ENCODE measurements at places on chromosomes 13 and 19.

- DNase-seq, result no peak
Measured at GRCh38 chr13:37187621-37188020, 82.2 kb upstream of the CSNK1A1L start.

GRCh38 chr19:4700693-4700970 lies 23.0 kb downstream of the DPP9 start:
- no peak for DNase-seq

DNA sequence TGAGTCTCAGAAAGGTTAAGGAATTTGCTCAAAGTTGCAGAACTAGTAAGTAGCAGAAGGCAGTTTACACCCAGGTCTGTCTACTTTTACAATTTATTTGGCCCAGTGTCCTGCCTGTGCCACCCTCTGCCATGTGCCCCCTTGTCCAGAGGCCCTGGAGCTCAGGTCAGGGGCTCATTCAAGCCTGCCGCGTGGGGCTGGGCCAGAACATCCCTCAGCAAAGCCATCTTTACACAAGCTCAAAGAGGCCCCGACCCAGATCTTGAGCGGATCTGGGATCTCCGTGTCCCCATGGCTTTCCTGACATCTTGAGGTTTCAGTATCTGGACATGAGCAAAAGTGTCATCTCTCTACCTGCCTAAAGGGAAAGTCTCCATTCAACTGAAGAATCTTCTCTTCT lies 76.4 kb upstream of the VSTM2B start:
- no peak for DNase-seq

- DNase-seq, result no peak
Measured at GRCh38 chr19:14473073-14473977, 1.8 kb downstream of the PTGER1 start.

DNA sequence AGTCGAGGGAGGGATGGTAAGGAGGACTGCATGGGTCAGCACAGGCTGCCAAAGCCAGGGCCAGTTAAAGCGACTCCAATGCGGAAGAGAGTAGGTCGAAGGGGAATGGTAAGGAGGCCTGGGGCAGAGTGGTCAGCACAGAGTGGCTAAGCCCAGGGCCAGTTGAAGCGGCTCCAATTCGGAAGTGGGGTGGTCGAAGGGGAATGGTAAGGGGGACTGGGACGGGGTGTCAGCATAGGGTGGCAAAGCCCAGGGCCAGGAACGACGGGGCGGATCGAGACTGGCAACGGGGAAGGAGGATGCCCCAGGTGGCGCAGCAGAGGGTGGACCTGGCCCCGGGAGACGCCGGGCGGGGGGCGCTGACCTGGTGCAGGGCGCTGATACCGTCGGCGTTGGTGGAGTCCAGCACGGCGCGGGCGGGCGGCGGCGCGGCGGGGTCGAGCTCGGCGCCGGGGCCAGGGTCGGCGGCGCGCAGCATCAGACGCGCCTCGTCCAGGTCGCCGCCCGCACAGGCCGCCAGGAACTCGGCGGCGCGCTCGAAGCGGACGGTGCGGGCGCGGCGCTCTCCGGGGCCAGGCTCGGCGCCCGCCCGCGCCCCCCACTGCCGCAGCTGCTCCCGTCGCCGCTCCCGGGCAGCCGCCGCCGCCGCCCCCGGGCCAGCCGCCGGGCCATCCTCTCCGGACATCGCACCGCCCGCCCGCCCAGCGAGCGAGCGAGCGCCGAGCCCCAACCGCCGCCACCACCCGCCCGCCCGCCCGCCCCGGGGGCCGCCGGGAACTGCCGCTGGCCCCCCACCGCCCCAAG lies at the start of gene PPP1R12C:
PPP1R12C (minus strand) TSS at position 779 of the 804 bp plus-strand sequence; CDS start at position 685, 94 bp downstream.
- DNase-seq, result peak; percentile 15

GRCh38 chr13:108575430-108575829 lies 54.0 kb upstream of the MYO16 start:
- DNase-seq, result no peak

DNA sequence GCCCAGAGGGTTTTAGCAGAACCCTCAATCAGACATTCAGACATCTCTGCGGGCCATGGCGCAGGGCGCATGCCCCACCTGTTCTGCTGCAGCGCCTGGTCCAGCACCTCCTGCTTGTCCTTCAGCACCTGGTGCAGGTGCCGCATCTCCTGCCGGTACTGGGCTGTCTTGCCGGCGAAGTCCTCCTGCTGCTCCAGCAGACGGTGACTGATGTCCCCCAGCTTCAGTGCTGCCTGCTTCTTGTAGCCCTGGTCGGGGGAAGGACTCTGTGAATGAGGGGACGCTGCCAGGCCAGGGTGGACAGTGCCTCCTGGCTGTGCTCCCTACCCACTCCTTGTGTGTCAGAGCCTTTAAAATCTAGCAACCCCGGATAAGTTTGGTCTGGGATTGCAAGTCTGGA lies 12.2 kb upstream of the SLC7A9 start:
- no peak for DNase-seq

GRCh38 chr19:10086591-10087192 lies 575 bp downstream of the SHFL start:
- peak; percentile 31 for DNase-seq

GRCh38 chr19:13399746-13400145 lies 106.5 kb downstream of the CACNA1A start:
- no peak for DNase-seq

DNA sequence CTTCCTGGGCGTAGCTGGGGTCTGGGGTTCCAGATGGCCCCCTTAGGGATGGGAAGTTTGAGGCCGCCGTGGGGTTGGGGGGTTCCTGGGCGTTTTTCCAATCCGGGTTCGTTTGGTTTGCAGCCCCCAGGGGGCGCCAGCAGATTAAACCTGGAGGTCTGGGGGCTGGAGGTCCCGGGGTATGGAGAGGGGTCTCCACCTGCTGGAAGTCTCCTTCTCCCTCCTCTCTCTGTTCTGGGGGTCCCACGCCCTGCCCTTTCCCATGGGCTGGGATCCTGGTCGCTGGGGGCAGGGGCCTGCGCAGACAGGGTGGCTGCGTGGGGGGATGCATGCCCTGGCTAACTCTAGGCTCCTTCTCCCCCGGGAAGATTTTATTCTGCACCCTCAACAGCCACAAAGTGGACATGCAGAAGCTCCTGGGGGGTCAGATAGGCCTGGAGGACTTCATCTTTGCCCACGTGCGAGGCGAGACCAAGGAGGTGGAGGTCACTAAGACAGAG lies 899 bp downstream of the GIPC3 start:
- peak; percentile 43 for DNase-seq

DNA sequence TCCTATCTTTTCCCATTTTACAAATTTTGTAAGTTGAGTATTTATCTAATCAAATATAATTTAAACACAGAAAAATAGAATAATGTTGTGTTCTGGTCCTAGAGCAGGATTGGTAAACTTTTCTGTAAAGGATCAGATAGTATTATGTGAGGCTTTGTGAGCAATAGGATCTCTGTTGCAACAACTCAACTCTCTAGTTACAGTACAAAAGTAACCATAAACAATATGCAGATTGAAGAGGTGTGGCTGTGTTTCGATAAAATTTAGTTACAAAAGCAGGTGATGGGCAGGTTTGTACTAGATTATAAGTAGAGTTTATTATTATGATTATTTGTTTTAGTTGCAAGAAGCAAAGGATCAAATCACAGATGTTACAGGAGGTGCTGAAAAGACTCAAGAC lies 15.2 kb upstream of the C1QTNF9B start:
- no peak for DNase-seq

- DNase-seq, result no peak
Measured at GRCh38 chr13:90447734-90448101, 899.8 kb upstream of the MIR17HG start.

DNA sequence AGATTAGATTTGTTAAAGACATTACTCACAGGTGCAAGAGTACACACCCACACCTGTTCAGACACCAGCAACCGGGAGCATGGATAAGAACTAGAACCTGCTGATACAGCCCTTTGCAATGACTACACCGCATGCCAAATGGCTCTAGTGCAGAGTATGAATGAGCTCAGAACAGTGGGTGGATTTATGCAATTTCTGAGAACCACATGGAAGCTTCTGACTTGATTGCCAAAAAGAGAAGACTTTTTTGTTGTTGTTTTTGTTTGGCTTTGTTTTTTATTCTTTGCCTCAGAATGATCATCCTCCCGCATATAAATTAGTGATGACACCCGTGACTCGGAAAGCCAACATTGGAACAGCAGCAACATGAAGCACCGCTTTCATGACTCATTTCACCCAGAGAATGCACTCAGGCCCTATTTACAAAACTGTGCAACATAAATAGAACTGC lies 77.4 kb upstream of the LRCH1 start:
- no peak for DNase-seq

DNA sequence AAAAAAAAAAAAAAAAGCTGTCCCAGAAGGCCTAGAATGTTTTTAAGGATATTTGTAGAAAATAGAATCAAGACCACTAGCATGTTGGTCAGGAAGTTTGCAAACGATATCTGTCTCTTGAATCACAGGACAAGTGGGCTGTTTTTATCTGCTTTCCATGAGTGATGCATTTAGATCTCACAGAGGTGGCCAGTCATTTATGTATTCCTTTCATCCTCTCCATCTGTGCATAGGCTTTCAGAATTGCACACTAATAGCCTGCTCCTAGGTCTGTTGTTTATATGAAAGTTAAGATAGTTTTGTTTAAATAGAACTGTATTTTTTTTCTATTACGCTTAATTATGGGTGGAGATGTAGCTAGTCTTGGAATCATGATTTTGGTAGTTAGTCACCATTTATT lies 289.5 kb downstream of the SHISA2 start:
- no peak for DNase-seq

DNA sequence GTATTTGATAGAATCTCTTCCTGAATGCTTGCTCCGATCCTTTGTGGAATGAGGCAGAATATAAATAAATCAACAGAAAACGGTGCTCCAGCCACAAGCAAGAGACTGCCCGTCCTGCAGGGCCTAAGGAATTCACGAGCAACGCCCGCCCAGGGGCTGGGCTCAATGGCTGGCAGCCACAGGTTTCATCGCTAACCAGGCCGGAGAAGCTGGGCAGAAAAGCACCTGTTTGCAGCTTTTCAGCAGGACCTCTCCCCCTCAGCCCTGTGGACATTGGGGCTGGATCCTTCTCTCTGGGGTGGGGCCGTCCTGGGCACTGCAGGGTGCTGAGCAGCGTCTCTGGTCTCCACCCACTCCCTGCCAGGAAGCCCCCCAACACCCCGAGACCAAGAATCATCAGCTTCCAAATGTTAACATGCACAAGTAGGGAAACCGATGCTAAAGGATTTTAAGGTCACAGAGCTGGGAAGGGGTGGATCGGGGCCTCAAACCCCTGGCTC lies 102.5 kb downstream of the GADD45B start:
- DNase-seq, result no peak

- DNase-seq, result no peak
Measured at GRCh38 chr13:88701551-88701950, 1030.4 kb downstream of the SLITRK5 start.

- no peak for DNase-seq
Measured at GRCh38 chr13:97215325-97215724, 6.8 kb upstream of the MBNL2 start.

GRCh38 chr19:14019100-14019499 lies 8.8 kb upstream of the RLN3 start:
- no peak for DNase-seq
